Psoas muscle (tissue), 8 donors: ENCODE measurements at places on chromosomes 11 and 22.
A peak's percentile ranks its signal among the peaks of the same experiment; 100 is the strongest.

- DNase-seq = peak; percentile 80
Measured at GRCh38 chr22:46542011-46542985, 4.9 kb upstream of the CELSR1 start.

GRCh38 chr11:34941688-34942087 is 25.3 kb downstream of the PDHX start:
- no peak for DNase-seq

DNA sequence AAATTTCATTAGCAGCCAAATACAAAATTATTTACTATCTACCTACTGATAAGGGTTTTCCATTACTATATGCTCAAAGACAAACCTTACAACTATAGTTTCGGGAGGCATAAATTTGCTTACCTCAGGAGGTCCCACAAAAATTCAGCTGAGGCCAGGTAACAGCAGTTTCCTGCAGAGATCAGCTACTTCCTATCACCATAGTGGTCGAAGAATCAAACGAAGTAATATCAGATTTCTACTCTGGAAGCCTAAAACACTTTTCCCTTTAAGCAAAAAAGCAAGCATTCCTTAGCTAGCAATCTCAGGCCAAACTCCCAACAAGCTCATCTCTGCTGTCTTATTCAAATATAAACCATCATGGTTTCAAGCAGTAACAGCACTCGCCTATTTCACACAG is 3.1 kb downstream of the NAP1L4 start:
- no peak for DNase-seq

GRCh38 chr11:118705111-118705741 is 25.8 kb upstream of the TREH start:
- peak; percentile 21 for DNase-seq

- DNase-seq = no peak
Measured at GRCh38 chr11:70820311-70820710, 422.0 kb downstream of the CTTN start.
